ENCODE measurements at places on chromosomes 11 and 22.

- no peak for DNase-seq
Measured at GRCh38 chr11:125272821-125273220, 108.3 kb downstream of the PKNOX2 start.

DNA sequence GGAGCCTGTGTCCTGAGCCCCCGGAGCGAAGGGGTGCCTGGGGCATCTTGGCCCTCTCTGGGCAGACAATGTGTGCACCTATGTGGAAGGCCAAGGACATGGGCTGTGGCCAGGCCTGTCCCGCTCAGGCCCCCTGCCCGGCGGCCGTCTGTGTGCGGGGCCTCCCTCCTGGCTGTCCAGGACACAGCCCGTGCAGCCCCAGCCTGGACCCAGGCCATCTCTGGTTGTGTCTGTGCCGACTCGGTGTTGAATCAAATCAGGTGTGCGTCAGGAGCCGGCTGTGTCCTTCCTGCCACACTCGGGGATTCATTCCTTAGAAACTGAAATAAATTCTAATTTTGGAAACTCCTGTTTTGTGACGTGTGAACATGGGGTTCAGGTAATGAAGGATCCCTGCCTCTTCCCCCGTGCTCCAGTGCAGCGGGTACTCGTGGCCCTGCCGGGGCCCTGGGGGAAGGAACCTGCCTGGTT lies 1.5 kb upstream of the SELENOO start:
- no peak for DNase-seq

DNA sequence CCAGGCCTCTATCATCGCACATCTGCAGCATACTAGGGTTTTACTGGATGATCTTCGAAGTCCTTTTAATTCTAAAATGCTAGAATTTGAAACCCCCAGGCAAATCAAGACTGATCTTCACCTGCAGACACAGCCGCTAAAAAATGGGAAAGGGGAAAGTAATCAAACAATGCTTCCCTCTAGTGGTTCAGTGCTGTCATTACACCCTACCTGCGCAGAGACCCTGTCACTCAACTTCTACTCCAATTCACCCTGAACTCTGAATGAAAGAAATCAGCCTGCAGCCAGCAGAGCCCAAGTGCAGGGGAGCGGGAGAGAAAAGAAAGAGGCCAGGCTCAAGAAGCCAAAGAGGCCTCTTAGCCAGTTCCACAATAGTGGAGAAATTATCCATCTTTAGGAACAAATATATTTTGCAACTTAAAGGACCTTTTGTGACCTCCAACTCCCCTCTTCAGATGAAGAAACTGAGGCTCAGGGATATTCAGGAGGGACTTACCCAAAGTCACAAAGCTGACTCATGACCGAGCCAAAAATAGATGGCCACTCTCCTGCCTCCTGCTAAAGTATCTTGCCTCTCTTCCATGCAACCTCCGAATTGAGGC lies 33.0 kb downstream of the SERGEF start:
- DNase-seq = no peak

DNA sequence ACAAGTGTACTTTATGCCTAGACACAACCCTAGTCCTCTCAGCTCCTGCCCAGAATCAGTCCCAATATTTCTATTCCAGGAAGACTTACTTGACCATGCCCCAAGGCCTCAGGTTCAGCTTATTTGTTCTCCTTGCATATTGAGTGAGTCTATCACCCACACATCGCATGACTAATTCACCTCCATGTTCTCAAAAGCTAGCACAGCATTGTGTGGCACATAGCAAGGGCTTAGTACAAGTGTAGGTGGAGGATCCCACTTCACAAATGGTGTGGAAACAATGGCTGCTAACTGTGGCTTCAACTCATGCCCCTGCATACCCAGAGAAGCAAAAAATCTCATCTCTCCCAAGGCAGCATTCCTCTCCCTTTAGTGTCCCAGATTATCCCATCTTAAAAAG lies 602.6 kb upstream of the API5 start:
- DNase-seq = no peak

GRCh38 chr11:65419460-65419771 lies 3.2 kb upstream of the NEAT1 start:
- no peak for DNase-seq

GRCh38 chr11:114026355-114026754 lies 33.2 kb upstream of the ZBTB16 start:
- no peak for DNase-seq
